ENCODE measurements at places on chromosomes 5 and 9.

GRCh38 chr5:143454936-143455516, 51.5 kb upstream of the NR3C1 start:
- no peak for DNase-seq

- DNase-seq, result no peak
Observed at GRCh38 chr5:38923661-38924451, 78.0 kb downstream of the OSMR start.

DNA sequence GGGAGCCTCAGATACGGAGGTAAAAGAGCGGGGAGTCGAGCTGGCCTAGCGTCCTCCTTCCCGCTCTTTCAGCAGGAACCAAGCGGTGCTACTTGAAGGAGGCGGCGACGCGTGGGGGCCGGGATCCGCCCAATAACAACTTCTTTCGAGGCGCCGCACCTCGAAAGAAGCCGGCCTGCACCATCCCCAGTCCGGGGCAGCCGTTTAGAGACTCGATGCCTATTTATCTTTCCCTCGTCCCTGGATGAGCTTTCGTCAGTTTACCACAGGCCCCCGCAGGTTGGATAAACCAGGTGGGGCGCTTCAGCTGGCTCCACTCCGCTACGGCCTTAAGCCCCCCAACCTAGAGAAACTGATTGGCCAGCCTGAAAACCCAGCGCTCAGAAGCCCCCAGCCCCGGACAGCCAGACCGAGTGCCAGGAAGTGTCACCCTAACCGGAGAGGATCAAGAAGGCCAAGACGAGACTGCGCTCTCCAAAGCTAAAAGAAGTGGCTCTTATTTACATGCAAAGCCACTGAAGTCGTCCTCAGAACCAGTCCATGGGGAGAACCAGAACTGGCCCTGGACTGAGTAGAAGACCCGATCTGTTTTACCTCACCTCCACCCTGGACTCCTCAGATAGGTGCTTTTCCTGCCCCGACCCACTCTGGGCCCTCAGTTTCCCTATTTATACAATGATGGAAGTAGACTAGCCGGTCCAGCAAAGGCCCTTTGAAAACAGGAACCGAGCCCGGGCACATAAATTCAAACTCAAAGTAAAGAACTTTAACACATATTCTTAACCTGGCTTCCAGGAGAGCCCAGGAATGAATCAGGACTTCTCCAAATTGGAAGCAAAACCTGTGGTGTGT, 1.4 kb downstream of the HAND1 start:
- no peak for DNase-seq

DNA sequence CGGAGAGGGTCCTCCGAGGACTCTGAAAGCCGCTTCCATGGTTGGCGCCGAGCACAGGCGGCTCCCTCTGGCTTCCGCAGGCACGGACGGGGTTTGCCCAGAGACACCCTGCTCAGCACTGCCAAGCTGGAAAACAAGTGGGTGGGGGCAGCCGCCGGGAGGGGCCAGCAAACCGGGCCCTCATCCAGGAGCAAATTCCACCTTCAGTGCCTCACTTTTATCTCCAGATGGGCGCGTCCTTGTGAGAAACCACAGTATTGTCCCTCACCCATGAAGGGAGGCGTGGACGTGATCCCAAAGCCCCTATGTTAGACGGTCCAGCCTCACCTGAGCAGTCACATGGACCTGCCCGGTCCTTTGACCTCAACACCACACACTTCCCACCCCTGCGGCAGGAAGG, 29.0 kb downstream of the MED10 start:
- no peak for DNase-seq

GRCh38 chr9:89400403-89401116, 82.3 kb downstream of the SECISBP2 start:
- DNase-seq, result no peak

DNA sequence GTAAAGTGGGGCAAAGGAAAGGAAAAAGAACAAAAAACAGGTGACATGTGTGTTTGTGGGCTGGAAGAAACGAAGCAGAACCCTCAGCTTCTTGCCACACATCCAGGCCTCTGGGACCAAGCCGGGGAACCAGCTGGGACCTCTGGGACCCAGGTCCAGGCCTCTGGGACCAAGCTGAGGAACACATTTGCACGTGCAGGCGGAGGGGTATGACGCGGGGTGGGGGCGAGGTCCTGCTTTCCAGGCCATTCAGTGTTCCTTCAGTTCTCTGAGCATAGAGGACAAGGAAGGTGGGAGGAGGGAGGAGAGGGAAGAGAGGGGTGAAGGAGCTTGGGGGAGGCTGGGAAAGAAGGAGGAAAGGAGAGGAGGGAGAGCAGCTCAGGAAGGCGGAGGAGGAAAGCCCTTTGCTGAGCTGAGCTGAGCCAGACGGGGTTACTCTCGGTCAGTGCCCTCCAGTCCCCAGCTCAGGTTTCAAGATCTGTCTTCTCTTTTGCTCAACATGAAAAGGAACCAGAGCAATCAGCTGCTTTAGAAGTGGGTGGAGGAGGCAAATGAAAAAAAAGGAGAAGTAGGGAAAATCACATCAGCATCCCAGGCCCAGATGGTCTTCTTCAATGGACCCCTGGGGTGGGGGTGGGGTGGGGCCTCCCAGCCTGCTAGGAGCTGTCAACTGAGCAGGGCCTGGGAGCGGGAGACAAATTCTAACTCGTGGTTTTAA, 59.1 kb downstream of the ABCA1 start:
- no peak for DNase-seq

DNA sequence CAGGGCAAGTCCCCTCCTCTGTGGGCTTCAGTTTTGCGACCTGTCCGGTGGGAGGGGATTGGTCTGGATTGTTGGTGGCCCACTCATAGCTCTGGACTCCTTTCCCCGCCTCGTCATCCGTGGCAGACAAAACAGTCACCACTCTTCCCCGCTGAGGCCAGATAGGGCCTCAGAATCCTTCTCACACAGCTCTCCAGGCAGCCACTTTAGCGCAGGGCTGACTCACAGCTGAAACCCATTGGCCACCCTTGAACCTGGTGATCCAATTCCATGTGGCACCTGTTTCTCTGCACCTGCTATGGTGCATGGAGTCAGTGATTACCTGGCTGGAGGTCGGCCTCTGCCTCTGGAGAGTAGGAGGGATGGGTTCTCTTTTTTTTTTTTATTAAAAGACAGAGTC, 15.8 kb upstream of the CACFD1 start:
- DNase-seq, result no peak

- DNase-seq, result no peak
Observed at GRCh38 chr9:27022920-27023319, 17.4 kb upstream of the LRRC19 start.

DNA sequence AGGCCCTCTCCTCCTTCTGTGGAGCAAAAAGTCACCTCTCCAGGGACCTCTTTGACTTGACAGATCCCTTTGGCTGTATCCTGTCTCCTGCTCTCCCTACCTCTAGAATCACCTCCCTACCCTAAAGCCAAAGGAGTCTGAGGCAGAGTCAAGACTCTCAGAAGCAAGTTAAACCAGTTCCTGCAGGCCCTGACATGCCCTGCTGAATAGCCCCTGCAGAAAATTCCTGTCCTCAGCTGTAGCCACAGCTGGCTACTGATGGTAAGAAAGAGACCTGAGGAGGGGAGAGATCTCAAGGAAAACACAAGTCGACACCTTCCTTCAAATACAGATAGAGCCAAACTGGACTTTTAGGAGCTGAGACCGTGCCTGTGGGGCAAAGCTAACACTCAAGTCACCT, 23.7 kb upstream of the UBAP2 start:
- no peak for DNase-seq

DNA sequence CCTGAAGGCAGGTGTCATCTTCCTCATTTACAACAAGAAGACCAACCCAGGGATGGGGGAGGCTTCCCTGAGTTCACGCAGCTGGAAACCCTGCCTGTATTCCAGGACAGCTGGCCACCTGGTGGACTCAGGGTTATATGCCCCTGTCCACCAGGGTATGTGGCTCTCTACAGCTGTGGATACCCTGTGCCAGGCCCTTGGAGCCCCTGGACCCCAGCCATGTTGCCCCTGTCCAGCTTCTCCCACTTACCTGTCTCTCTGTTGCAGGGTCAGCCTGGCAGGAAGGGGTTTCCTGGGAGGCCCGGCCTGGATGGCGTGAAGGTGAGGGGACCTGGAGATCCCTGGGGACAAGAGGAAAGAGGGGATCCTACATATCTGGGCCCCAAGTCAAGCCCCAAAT, 79.7 kb upstream of the ORM1 start:
- DNase-seq, result no peak

- DNase-seq, result no peak
Observed at GRCh38 chr5:76799588-76799987, 19.2 kb upstream of the F2RL1 start.

- DNase-seq, result no peak
Observed at GRCh38 chr5:109700516-109701153, 10.9 kb downstream of the MAN2A1 start.

DNA sequence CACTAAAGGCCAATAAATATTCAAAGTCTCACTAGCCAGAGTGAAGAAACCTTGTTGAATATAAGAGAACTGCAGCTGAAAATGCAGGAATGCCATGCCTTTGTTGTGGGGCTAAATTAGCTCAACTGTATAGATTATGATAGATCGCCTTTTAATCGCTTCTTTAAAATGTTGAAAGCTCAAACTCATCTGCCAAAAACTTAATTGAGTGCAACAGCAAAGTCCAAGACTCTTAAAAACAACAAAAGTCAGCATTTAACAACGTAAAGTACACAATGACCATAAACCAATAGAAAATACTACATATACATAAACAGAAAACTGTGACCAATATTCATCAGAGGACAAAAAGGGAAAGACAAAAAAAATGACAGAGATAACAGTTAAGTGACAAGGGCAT, 585.0 kb upstream of the CDH6 start:
- DNase-seq, result no peak

GRCh38 chr9:37955781-37956422, 52.0 kb upstream of the SLC25A51 start:
- no peak for DNase-seq

GRCh38 chr5:169667896-169668674, 31.0 kb downstream of the DOCK2 start:
- no peak for DNase-seq

DNA sequence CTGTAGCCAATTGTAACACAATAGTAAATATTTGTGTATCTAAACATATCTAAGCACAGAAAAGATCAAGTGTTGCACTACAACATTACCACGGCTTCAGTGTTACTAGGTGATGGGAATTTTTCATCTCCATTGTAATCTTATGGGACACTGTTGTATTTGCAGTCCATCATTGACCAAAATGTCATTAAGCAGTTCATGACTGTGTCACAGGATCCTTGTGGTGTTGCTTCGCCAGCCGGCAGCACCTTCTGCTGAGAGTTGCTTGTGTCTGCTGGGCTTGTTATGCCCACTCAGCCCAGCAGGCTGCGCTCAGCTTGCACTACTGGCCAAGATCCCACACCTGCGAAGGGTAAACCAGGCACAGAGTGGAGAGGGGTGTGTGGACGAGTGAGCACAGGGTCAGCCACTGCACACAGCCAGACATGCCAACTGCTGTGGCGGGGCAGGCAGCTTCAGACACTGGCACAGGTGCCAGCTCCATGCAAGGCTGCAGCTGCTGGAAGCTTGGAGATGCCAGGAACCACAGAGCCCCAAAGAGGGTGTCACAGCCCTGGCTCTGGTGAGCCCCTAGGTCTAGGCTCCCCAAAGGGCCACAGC, 273.7 kb downstream of the CETN3 start:
- DNase-seq, result no peak

- DNase-seq, result no peak
Observed at GRCh38 chr5:130136300-130136699, 232.0 kb downstream of the CHSY3 start.

DNA sequence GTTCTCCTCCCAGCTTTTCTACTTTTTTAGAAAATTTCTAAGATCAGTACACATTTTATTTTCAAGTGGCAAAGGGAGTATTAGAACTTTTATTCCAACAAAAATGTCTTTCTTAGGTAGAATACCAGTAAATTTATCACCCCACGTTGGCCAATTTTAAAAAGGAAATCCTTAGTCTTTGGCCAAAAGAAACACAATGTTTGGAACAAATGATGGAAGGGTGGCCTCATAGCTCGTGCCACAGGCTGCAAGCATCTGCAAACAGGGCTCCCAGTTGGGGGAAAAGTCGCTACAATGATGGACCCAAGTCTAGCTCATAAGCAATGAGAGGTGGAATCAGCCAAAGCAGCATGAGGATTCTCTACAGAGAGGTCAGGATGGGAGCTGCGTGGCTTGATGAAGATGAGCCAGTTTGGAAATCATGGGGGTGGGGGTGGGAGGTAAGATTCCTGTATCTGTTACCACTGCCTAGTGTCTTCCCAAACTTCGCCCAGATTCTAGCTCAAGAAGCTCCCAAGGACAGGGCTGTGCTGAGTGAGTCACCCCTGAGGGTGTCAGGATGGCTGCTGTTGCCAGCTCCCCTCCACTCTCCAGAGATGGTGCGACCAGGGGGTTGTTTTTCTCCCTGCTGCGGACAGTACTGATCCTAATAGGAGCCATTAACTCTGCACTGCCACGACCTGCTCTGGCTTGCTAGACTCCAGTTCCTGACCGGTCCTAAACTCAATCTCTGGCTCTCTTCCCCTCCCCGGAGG, 75.6 kb downstream of the DCP2 start:
- no peak for DNase-seq

DNA sequence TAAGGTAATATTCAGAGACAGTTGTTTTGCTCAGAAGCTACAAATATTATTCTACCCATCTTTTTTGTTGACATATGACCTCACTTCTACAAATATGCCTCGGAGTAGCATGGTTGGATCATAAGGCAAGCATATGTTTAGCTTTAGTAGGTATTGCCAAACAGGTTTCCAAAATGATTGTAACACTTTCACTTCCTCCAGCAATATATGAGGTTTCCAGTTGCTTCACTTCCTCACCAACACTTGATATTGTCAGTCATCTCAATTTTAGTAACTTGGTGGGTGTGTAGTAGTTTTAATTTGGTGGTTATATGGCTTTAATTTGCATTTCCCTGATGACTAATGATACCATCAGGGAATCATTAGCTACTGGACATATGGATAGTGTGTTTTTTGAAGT, 46.7 kb downstream of the TNFSF8 start:
- no peak for DNase-seq

- DNase-seq, result no peak
Observed at GRCh38 chr9:127133739-127134167, 11.3 kb upstream of the ANGPTL2 start.

GRCh38 chr9:75064307-75065025, 23.5 kb downstream of the NMRK1 start:
- DNase-seq, result no peak

DNA sequence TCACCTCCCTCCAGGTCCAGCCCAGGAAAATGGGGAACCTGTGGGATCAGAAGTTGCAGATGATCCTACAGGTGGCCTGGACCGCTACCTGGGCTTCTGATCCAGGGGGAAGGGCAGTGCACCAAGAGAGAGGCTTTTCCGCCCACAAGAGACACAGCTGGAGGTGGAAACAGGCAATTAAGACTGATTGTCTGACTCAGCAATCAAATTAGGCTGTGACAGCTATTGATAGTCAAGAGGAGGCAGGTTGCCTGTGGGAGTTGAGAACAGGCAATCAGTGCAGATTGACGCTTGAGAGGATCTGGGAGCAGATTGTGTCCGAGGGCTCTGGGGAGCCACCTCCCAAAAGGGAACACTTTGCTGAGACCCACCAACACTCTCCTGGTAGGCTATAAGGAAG, 71.1 kb upstream of the SLC44A1 start:
- no peak for DNase-seq

- no peak for DNase-seq
Observed at GRCh38 chr9:79687131-79687447, 115.3 kb downstream of the TLE4 start.

Measured in stimulated activated CD4-positive, alpha-beta T cell treated with anti-CD3 and anti-CD28 coated beads, Interleukin-1b, Interleukin-23, amount 100 ng/mL, for 1 hour (primary cell).